Activated CD8-positive, alpha-beta memory T cell treated with anti-CD3 and anti-CD28 coated beads for 36 hours (primary cell): ENCODE measurements at places on chromosomes 4 and X. TPM values are rescaled to one million over a fixed set of nuclear protein-coding genes. Genes with fewer than 3 reads are reported as not detected.

Gene GYPA
- not detected for total RNA-seq

Gene LONRF3
- 2.3 TPM for total RNA-seq

Gene ALB
- not detected for total RNA-seq

Gene USP17L27
- not detected for total RNA-seq

Gene ZNF711
- total RNA-seq, result 0.23 TPM

Gene MOSPD2
- total RNA-seq, result 8.2 TPM

Gene JCHAIN
- total RNA-seq, result not detected

Gene MAGEB1
- total RNA-seq, result not detected

Gene DCX
- not detected for total RNA-seq

Gene TMSB15A
- total RNA-seq, result not detected

Gene SMC1A
- total RNA-seq, result 157 TPM

Gene CFP
- 1.3 TPM for total RNA-seq

Gene LEF1
- total RNA-seq, result 48.5 TPM

Gene OGT
- 282 TPM for total RNA-seq

Gene XAGE1A
- total RNA-seq, result not detected

Gene BST1
- 0.38 TPM for total RNA-seq

Gene CHRDL1
- total RNA-seq, result not detected

Gene SMR3B
- not detected for total RNA-seq

Gene GAGE2A
- total RNA-seq, result not detected

Gene HPF1
- 28.7 TPM for total RNA-seq

Gene OCIAD1
- total RNA-seq, result 116 TPM

Gene TMEM35A
- total RNA-seq, result not detected

Gene TACR3
- total RNA-seq, result not detected

Gene TMEM156
- total RNA-seq, result 10.7 TPM

Gene CXCL10
- 0.15 TPM for total RNA-seq

Gene TEC
- 2.2 TPM for total RNA-seq

Gene ZNF280C
- 7.1 TPM for total RNA-seq

Gene ASB12
- 0.15 TPM for total RNA-seq

Gene TDO2
- not detected for total RNA-seq

Gene UCHL1
- total RNA-seq, result 2.6 TPM

Gene PHOX2B
- not detected for total RNA-seq
